ENCODE measurements at places on chromosomes 1 and 21. TPM values are rescaled to one million over a fixed set of nuclear protein-coding genes. Genes with fewer than 3 reads are reported as not detected.

DNA sequence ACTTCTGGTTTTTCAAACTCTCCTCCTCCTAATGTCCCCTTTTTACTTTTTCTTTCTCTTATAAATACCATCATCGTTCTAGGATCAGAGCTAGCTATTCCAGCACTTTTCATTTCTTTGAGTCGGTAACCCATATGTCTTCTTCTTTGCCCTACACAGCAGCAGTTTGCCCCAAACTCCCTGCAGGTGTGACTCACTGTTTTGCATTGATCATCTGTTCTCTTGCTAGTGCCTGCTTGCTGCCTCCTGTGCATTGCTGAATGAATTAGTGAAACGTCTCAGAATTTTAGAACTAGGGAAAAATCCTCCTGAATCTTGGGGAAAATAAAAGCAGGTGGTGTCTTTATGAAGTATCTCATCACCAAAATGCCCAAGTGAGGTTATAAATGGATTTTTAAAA, 21.7 kb downstream of the KCNK2 start:
- DNase-seq: no peak

- no peak for DNase-seq
Measured at GRCh38 chr1:181430015-181430885, 53.1 kb upstream of the CACNA1E start.

DNA sequence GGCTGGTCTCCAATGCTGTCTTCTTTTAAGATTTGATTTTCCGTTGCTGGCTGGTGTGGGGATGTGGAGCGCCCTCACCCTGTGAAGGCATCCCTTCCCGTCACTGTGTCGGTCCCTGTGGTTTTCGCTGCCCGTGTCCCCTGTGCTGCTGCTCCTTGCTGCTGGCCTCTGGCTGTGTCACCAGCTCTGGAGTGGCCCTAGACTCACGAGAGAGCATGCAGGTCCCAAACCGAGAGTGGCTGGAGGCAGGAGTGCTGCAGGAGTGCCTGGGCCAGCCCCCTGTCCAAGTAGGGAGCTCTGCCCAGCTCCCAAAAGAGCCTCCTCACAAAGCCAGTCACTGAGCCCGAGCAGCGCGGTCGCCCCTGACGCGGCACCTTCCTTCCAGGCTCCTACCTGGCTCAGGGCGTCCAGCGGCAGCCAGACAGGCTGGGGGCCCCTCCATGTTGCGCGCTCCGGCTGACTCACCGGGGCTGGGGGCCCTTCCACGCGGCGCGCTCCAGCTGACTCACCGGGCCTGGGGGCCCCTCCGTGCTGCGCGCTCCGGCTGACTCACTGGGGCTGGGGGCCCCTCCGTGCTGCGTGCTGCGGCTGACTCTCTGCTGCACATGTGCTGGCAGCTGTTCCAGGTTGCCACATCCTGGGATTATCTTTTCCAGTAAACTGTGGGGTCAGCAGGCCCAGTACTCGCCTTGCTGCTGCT, 106.7 kb upstream of the COL6A1 start:
- DNase-seq: no peak

DNA sequence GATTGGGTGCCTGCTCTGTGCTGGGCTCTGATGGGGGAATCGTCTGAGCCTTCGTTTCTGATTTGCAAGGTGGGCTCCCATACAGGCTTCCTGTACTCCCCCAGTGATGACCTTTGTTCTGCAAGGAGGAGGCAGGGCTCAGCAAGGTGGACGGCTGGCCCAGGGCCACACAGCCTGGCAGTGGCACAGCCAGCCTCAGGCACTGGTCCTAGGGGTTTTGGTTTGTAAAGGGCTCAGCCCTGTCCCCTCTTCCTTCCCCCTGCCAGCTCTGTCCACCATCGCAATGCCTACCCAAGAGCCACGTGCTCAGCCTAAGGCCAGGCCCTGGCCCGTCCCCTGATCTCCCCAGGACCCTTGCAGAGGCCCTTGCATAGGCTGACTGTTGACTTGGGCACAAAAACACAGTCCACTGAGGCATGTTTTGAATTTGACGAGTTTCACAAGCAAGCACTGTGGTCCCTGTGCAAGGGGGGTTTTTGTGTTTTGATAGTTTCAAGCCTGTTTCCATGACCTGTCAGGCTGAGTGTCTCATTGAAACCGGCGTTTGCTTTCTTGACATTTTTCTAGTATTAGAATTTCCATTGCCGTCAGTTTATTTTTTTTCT, 39.5 kb upstream of the TNFRSF1B start:
- DNase-seq: no peak

DNA sequence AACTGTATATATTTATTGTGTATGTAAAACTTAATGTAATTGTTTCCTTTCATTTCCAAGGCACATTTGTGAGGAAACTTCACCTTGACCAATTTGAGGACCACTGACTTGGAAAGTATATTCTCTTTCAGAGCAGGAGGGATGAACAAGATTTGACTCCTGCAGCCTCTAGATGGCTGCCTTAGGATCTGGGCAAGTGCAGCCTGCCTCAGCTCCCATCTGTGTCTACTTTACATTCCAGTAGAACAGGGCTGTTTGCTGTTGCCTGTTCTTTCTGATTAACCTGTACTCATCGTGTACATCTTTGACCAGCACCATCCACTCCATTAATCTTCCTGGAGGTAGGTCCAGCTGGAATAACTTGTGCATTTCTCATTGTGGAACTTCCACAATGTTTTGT, 312.8 kb downstream of the HLX start:
- no peak for DNase-seq

- peak; percentile 80 for DNase-seq
Measured at GRCh38 chr21:42093991-42094421, 22.9 kb downstream of the UMODL1 start.

The MRPL55 gene
- 79.3 TPM for total RNA-seq

The IGSF9 gene
- not detected for total RNA-seq

DNA sequence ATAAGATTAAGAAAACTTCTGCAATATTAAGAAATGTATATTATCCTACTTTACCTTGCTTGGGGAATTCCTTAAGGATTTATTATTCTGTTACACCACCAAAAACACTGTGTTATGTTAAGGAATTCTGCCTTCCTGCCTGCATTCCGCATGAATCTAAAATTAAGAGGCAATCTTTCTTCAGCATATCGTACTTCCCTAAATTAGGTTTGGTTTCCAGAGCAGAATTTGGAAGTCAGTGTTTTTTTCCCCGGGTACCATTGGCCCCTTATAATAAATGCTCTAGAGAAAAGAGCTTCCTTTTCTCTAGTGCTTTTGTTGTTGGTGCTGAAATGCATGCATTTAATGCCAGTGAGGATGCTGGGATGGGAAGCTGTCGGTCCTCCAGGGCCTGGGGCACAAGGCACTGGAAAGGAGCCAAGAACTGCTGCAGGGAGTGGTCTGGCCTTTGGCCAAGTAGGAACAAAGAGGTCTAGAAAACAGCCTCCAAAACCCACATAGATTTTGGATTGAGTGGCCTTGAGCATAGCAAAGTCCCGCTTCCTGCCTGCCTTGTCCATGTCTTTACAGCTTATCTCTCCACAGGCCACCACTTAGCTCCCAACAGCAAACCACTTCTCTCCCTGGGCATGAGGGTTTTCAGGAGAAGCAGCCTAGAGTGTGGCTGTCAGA, 69.9 kb downstream of the RRAGC start:
- DNase-seq: no peak

DNA sequence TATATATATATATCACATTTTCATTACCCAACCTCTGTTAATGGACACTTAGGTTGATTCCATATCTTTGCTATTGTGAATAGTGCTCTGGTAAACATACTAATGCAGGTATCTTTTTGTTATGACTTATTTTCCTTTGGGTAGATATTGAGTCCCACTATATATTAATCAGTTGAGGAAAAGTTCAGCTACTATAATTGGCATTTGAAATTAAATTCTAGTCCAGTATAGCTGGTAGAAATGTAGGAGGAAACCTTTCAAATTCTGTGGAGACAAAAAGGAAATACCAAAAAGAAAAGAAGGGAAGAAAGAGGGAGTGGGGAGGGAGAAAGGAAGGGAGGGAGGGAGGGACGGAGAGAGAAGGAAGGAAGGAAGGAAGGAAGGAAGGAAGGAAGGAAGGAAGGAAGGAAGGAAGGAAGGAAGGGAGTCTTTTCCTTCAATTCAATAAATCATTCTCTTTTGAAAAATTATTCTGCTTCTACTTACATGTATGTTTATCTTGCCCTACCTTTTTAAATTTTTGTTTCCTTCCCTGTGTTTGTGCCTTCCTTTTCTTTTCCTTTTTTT, 311.9 kb downstream of the TPR start:
- no peak for DNase-seq

DNA sequence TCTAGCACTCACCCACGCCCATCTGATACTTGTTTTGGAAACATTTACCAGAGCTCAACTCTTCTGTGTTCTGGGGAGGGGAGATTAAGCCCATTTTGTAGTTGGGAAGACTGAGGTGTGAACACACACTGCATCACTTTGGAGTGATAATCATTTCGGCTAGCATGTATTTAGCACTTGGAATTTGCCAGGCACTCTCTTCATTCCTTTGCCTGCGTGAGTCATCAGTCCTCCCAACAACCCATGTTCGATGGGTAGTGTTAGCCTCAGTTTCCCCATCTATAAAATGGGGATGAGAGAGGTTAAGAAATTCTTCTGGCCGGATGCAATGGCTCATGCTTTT, 182.8 kb upstream of the TMEM51 start:
- DNase-seq: no peak

The FCMR gene
- total RNA-seq: not detected

GRCh38 chr1:33696311-33696710, 167.6 kb upstream of the HMGB4 start:
- DNase-seq: no peak

GRCh38 chr1:234901491-234902049, 227.1 kb downstream of the TOMM20 start:
- no peak for DNase-seq

DNA sequence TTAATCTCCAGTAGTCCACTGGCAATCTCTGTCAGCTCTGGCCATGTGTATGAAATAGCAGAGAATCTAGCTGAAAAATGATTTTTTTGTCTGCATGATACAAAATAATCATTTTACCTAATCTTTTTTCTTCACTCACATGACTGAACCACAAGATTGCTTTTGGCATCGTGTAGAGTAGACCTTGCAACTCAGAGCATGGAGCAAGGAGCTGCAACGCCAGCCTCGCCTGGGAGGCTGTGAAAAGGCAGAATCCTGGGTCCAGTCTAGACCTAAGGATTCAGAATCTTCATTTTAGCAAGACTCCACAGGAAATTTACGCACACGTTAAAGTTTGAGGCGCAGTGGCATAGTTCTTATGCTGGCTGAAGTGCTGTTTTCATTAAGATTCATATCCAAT, 40.2 kb downstream of the TOMM20 start:
- DNase-seq: no peak

The IGFN1 gene
- not detected for total RNA-seq

The PROK1 gene
- total RNA-seq: 0.27 TPM

DNA sequence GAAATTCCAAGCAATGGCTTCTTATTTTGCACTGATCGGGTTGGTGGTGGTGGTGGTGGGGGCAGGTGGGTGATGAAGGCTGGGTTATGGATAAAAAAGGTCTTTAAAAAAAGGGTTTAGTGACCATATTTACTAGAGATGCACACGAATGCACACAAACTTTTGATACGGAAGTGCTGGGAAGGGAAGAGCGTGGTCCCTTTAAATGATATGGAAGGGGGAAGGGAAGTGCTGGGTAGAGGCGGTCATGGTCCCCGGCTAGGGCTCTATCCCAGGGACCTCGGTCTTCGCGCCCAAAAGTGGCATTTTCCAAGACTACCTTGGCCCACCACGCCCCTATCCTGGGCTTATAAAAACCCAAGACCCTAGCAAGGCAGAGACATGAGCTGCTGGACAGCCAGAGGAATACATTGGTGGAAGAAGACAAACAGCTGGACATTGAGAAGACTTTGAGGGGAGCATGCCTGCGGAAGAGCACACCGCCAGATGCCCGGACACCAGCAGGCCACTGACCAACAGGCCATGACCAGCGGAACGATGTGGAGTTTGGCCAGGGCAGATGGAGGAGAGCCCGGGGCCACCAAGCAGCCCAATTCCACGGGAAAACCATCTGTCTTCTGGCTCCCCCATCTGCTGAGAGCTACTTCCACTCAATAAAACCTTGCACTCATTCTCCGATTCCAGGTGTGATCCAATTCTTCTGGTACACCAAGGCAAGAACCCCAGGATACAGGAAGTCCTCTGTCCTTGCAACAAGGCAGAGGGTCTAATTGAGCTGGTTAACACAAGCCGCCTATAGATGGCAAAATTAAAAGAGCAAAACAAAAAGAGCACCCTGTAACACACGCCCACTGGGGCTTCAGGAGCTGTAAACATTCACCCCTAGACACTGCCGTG, 1720.2 kb downstream of the MRPL39 start:
- no peak for DNase-seq

GRCh38 chr1:21005466-21006239, 171.0 kb downstream of the EIF4G3 start:
- no peak for DNase-seq

GRCh38 chr1:3696689-3697088, 44.4 kb downstream of the TP73 start:
- no peak for DNase-seq

DNA sequence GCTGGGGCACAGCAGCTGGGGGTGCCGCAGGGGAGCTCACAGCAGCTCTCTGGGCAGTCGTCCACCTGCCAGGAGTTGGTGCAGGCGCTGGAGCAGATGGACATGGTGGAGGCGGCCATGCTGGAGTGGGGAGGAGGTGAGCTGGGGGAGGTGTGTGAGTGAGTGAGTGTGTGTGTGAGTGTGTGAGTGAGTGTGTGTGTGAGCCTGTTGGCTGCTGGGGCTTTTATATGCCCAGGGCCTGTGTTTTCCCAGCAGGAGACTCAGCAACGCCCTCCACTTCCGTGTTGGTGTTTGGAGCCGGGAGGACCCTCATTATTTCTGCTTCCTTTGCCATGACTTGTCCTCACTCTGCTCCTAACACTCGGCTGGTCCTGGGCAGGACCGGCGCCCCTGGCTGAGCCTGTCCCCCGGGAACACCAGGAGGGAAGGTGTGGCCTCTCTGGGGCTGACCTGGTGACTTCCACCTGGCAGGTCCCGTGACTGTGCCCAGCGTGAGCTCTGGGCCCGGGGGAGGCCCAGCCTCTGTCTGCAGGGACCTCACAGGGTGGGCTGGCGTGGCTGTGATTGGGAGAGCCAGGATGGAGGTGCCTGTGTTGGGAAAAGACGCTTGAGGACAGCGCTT, at the start of gene KRTAP10-2:
TSS of gene KRTAP10-2 (minus strand) at position 166 of the 622 bp plus-strand sequence. CDS start at position 119, 47 bp downstream.
- no peak for DNase-seq

DNA sequence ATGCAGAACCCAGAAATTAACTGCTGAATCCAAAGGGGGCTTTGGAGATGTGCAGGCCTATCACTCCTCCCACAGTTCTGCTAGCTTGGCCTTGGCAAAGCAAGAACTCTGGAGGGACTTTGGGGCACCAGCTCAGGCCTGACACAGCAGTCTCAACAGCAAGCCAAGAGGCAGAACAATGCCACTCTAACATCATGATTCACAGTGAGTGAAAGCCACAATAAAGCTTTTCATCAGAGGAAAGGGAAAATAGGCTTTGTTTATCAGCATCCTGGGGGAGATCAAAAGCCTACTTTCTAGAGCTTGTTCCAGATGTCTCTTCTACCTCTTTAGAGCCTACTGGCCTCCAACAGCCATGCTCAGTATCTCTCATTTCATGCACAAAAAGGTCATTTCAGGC, 283.4 kb downstream of the KCNH1 start:
- no peak for DNase-seq

All from thoracic aorta (tissue), 2 donors.